ENCODE measurements at places on chromosomes 1 and 21.

- peak; percentile 55 for DNase-seq
These were observed 953 bp downstream of the PTPRU start for GRCh38 chr1:29237129-29237821.

GRCh38 chr1:210099921-210100320, 132.7 kb upstream of the SERTAD4 start:
- no peak for DNase-seq

- no peak for DNase-seq
These were observed 2.6 kb downstream of the HFM1 start for GRCh38 chr1:91402023-91402422.

GRCh38 chr1:189021577-189021976, 1456.1 kb downstream of the BRINP3 start:
- DNase-seq = no peak

DNA sequence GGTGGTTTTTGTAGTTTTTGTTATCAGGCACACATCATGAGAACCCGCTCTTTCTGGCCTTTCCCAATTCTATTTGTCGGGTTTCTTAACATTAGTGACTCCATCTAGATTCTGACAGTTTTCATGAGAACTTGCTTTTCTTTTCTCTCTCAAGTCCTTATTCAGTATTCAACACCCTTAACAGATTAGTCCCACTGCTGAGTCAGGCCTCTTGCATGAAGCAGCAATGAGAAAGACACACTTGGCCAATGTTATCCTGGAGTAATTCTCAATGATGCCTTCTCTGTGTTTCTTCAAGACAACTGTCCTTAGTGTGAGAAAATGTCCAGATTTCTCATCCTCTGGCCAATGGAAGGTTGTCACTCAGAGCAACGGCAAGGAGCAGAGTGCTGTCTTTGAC, 11.3 kb downstream of the FMO2 start:
- DNase-seq = no peak

- DNase-seq = peak; percentile 8
These were observed 749 bp upstream of the PEX11B start for GRCh38 chr1:145918992-145919939.

DNA sequence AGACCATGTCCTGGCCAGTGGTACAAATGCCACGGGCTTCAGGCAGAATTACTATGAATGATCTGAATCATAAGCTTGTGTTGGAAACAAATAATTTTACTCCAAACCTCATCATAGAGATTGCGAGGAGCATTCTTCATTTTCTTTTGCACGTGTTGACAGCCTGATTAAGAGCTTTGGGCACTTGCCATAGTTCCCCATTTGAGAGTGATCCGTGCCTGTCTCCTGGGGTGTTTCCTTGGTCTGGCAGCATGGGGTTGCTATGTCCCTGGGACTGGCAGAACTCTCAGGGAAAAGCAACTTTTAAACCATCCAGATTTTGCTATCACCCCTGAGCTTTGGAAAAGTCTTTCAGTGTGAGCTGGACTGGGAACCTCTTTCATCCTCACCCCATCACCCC, 54.3 kb upstream of the KCNJ6 start:
- DNase-seq = no peak

DNA sequence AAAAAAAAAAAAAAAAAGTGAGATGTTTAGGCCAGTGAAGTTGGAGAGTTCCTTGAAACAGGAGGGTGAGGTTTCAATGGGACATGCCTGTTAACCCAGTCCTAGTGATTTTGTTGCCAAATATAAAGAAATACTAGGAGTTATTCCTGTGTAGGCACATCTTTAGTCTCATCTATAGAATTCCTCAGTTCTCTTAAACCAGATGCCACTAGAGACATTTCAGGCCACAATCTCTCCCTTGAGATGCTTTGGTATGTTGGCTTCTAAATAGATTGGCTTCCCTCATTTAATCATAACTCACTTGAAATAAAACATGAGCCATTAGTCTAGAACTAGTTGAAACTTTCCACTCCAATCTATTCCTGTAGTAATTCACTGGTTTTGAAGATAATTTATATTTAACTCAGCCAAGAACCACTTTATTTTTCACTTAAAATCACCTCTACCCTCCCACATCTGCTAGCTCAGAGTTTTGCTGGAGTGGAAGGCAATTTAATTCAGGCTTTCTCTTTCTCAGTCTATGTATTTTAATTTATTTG, 29.8 kb downstream of the GPR137B start:
- no peak for DNase-seq

GRCh38 chr1:62025154-62025553, 169.5 kb upstream of the L1TD1 start:
- no peak for DNase-seq

DNA sequence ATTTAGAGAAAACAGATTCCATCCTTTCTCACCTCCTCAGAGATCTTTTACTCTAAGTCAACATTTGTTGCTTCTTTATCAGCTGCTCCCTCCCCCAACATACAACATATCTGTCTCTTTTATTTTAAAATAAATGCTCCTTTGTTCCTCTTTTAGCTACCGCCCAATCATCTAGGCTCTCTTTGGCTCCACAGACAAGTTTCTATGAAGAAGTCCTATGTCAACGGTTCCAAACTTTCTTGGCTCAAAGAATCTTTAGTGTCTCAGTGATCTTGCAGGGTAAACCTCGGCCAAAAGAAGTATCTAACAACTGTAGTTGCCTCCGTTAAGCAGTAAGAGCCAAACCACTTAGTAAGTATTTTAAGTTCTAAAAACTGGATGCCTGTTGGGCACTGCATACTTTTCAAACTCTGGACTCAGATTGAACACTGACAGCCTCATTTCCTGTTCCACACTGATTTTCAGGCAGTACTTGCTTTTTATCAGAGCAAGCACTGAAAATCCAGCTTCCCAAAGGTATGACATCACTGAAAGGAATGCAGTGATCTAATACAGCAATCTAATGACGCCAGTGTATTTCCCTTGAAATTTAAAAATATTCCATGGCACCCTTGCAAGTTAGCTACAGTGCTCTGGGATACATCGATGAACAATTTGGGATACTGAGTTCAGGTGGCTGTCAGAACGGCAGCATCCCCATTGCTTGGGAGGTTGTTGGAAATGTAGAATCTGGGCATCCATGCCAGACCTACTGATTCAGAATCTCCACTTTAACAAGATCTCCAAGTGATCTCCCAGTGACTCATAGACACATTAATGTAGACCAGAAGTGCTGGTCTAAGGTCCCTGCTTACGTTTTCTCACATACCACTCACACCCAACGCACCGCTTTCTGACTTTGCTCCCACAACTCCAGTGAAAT, 26.8 kb downstream of the EGLN1 start:
- DNase-seq = no peak

DNA sequence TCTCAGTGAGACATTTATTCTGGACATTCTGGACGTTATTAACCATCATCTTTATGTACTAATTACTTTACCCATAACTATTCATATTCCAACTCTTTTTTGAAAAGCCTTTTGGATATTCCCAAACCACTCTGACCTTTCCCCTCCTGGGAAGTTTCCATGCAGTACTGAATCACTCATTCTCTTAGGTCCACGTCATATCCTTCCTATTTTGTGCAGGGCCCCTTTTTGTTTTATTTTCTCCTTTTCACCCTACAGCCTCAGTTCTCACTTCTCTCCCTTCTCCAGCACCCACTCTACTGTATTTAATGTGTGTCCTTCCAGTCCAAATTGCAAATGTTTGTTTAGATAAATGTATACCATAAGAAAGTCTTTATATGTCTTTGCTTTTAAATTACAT, 16.4 kb upstream of the ATP1A1 start:
- no peak for DNase-seq

- DNase-seq = no peak
These were observed 42.1 kb downstream of the KIF1B start for GRCh38 chr1:10252508-10252907.

- no peak for DNase-seq
These were observed 1.7 kb downstream of the BACE2 start for GRCh38 chr21:41169701-41170100.

GRCh38 chr1:52189898-52190480, 48.1 kb downstream of the ZFYVE9 start:
- DNase-seq = no peak

DNA sequence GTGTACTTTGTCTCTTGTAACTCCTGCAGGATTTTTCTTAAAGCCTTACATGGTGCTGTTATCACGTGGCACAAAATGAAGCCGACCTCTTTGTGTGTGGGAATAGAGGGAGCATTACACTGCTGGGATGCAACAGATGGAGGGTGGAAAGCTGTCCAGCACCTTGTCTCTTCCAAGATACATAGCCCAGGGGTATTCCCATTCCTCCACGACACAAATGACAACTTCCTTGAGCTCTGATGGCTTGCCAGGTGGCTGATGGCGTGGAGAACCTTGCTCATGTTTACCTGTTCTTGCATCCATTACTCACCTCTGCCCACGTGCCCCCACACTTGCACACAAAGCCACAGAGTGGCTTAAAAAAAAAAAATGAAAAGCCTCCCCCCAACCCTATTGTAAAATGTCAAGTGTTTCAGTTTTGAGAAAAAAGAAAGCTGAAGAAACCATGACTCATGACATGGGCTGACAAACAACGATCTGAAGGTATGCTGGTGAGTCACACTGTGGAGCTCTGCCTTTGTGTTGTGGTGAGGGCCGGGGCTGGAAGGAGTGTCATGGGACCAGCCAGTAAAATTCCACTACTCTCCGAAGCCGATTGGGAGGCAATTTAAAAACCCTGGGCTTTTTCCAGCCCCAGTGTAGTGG, 32.0 kb upstream of the ATP5PO start:
- peak; percentile 86 for DNase-seq

DNA sequence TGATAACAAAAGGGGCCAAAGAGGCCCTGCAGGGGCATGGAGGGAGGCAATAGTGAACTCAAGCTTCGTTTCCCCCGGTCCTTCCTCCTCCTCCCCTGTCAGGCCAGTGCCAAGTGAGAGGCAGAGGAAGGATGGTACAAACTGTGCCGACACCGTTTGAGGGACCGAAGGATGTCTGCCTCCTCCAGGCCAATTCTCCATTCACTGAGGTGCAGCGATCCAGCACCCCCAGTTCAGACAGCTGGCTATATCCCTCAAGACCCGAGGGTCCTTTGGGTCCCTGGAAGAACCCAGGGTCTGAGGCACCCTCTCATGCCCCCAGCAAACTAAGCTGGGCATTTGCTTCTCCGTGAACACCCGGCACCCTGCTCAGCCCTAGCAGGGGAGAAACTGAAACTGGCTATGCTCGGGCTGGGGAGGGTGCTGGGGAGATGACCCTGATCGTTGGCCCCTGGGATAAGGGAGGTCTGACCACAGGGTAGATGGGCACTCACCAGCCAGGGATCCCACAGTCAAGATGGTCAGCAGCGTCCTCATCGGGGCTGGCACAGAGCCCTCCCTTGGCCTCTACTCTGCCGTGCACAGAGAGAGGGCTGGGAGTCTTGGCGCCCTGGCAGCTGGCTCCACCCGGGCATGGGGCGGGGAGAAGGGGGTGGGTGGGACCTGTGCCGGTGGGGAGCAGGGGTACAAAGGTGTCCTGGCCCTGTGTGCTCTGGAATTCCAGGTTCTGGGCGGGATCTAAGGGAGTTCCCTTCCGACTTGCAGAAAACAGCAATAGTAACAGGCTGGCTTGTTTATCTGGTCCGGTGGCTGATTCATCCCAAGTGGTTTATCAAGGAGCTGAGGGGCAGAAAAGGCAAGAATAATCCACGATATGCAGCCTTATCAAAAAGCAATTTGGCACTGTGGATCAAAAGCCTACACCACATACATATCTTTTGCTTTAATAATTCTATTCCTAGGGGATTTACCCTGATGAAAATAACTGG, at the start of gene IL22RA1:
Gene IL22RA1, minus strand, starts transcription at position 595 of the 989 bp plus-strand sequence. Its CDS starts 58 bp downstream, at position 537.
- no peak for DNase-seq

DNA sequence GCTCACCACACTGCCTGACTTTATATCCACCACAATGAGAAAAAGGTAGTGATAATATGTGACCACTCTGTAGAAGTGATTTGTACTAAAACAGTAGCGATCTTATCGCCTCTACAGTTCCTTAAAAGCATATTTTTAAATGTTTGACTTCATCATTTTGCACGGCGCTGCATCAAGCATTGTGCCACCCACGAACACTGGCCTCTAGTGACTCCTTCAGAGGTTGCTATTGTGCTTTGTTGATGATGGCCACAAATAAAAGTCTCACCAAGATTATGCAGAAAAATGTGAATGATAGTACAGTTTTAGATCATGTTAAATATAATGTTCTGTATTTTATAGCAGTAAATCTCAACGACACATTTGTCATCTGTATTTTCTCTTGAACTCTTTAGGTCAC, 186.5 kb upstream of the NCAM2 start:
- DNase-seq = no peak

GRCh38 chr1:88655685-88656299, 28.3 kb upstream of the PKN2 start:
- no peak for DNase-seq

DNA sequence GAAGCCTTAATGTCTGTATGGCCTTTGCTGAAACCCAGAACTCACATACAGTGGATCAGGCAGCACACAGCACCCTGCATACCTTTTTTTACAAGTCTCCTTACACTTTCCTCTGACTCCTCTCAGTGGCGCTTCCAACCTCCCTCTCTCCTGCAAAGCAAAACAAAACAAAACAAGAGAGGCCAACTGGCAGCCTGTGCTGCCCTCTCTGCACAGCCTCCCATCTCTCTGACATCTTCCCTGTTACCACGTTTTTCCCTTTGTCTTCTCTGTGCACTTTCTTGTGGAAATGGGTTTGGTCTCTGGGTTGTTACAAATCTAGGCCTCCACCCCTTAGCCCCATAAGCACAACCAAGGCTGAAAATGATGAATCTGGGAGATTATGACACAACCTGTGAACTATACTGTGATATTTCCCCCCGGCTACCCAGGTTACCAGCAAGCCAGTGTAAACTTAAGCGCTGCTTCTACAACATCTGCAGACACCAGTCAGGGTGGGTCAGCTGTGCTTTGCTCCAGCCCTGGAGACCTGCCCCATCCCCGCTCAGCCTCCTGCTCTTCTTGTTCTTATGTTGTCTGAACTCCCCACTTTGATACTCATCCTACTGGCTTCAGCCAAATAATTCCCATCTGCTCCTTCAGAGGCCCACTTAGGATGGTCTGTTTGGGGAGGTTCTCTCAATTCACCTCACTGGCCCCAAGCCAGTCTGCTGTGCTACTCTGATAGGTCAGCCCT, 54.9 kb upstream of the FMOD start:
- no peak for DNase-seq

- no peak for DNase-seq
These were observed 51.2 kb downstream of the STUM start for GRCh38 chr1:226599636-226600238.

- no peak for DNase-seq
These were observed 46.1 kb upstream of the SYT2 start for GRCh38 chr1:202756391-202756790.

- DNase-seq = no peak
These were observed 4.6 kb downstream of the KLHDC8A start for GRCh38 chr1:205351984-205352713.

DNA sequence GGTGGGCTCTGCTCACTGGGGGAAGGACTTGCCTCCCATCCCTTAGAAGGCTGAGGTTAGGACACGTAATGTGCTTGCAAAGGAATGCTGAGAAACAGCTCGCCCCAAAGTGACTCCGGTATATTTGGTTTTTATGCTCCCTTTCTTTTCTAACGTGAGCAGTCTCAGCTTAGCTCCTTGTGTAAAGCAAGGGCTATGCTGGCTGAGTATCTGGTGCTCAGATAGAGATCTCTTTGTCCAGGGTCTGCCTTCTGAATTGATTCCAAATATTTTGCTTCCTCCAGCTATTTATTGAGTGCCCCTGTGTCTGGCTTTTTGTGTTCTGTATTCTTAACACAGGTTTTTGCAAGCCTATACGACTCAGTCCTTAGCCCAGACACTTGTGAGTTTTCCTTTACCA, 94.5 kb upstream of the ARTN start:
- no peak for DNase-seq
